ENCODE measurements at places on chromosomes 4 and X.

- no peak for DNase-seq
Observed at GRCh38 chrX:109952985-109953905, 49.7 kb upstream of the TMEM164 start.

GRCh38 chr4:1200425-1201035 lies 28.1 kb upstream of the SPON2 start:
- DNase-seq, result peak; percentile 93

DNA sequence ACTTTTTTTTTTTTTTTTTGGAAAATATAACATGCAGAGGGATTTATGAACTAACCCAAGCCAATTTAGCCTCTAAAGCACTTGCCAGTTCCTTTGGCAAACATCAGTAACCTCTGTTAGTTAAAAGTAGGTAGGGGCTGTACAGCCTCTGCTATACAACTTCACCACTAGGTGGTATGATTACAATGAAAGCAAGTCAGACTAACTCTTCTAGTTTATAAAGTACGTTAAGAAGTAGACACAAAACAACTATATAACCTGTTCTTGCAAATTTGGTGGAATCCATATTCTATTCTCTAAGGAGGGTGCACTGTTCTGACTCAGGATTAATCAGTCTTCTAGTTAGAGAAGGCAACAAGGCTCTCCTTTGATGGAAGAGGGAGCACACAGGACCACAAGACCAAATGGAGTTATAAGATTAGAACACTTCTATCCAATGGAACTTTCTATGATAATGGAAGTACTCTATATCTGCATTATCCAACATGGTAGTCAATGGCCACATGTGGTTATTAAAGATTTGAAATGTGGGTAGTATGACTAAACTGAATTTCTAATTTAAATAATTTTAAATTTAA lies 12.8 kb downstream of the AIMP1 start:
- no peak for DNase-seq

DNA sequence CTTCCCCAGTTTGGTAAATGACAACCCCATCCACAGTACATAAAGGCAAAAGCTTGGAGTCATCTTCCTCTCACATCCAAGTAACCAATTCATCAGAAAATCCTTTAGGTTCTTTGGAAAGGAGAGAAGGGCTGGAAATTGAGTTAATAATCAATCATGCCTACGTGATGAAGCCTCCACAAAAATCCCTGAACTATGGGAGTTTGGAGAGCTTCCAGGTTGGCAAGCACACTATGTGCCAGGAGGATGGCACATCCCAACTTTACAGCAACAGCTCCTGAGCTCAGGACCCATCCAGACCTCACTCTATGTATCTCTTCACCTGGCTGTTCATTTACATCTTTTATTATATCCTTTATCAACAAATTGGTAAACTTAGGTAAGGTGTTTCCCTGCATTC lies 98.9 kb downstream of the IQCM start:
- DNase-seq, result no peak

- no peak for DNase-seq
Observed at GRCh38 chr4:7414046-7414445, 20.7 kb downstream of the PSAPL1 start.
